ENCODE measurements at places on chromosomes 12 and 14.

DNA sequence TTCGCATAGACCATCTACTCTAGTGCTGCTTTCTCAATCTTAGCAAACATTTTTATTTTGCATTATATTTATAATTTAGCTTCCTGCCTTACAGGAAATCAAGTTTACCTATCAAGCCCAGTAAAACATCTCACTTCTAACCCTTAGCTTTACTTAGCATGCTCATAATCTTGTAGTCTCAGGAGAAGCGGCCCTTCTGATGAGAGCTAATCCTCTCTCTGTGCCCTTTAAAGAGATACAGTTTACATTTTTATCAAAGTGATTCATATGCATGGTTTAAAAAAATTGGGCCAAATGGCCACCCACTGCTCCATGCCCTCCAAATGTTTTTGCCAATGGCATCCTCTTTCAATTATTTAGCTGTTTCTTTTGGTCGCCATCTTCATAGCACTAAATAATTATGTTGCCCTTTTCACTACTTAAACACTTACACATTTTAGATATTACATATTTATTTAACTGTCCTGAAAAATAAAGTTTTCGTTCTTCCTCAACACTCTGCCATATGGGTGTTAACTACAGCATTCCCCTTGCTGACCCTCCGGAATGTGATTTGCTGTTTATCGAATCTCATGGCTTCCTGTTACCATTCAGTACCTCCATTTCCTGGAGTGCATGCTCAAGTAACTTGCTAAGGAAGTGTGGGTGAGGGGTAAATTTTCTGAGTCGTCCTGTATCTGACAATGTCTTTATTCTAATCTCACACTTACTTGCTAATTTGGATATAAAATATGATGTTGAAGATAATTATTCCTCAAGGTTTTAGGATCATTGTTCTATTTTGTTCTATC lies 29.3 kb downstream of the YLPM1 start:
- no peak for DNase-seq

- DNase-seq, result no peak
Measured at GRCh38 chr12:13198241-13198640, 1.7 kb downstream of the EMP1 start.

- DNase-seq, result no peak
Measured at GRCh38 chr12:92421701-92422100, 276.1 kb upstream of the BTG1 start.

- peak; percentile 18 for DNase-seq
Measured at GRCh38 chr12:56565510-56566101, 44.0 kb downstream of the RBMS2 start.

DNA sequence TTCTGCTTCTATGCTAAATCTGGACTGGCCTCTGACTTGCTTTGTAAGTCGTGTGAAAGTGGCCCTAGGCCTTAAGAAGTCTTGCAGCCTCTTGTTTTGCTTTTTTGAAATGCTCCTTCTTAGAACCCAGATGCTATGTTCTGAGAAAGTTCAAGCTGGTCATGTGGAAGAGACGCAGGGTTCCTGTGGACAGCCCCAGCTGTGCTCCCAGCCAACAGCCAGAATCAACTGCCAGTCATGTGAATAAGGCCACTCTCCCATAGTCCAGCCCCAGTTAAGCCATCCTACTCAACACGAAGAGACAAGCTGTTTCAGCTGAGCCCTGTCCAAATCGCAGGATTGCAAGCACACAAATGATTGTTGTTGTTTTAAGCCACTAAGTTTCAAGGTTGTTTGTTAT lies 37.3 kb upstream of the TBPL2 start:
- no peak for DNase-seq

- DNase-seq, result no peak
Measured at GRCh38 chr14:21882226-21882625, 208.6 kb upstream of the OR4E1 start.

- no peak for DNase-seq
Measured at GRCh38 chr14:101620821-101621785, 59.8 kb downstream of the DIO3 start.

DNA sequence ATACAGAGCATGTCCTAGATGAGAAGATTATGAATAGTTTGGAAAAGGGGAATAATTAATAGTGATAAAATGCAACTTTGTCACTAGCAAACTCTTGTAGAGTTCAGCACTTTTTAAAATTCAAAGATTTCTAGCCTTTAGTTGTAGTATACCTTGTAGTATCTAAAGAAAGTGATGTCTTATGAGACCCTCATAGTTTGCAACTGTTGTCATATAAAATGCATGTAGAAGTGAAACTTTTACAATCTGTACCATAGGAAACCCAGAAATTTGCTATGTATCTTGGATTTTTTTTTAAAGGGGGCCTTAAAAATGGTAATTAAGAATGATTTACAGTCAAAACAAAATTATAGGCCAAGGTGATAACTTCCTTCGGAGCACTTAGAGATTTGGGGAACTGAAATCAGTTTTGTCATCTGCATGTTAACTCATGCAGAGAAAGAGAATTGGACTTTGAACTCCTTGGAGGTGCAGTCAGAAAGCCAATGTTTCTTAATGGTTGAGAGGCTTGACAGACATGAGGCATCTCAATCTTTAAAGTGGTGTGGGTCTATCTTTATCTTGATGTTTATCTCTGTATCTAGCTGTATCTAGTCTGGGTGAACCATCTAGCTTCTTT lies 1.3 kb downstream of the LRRK2 start:
- no peak for DNase-seq

GRCh38 chr14:94470311-94470710 lies 5.7 kb downstream of the SERPINA9 start:
- no peak for DNase-seq

DNA sequence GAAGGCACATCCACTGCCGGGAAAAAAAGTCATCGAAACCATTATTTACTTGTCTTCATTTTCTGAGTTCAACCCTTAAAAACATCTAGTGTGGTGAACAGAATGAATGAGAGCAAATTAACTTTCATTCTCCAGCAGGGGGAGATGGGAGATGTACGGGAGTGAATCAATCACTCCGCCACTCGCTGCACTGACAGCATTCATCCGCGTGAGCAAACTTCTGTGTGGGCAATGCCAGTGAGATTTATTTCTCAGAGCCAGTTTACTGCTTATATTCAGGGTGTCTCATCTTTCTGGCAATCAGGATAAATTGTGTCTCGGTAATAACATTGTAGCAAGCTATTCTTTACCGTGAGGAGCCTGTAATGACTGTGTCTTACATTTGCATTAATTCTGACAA lies 463.6 kb upstream of the MIS18BP1 start:
- DNase-seq, result no peak

GRCh38 chr14:68312884-68313610 lies 479.8 kb downstream of the ZFP36L1 start:
- no peak for DNase-seq

DNA sequence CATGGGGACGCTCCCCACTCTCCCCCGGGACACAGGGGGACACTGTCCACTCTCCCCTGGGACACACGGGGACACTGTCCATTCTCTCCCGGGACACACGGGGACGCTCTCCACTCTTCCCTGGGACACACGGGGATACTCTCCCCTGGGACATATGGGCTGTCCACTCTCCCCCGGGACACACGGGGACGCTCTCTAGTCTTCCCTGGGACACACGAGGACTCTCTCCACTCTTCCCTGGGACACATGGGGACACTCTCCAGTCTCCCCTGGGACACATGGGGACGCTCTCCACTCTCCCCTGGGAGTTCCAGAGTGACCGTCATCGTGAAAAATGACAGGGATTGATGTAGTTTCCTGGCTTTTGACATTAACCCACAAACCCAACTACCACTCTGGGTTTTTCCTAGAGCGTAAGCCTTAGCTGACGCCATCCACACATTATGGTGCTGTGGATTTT lies 3.0 kb upstream of the P2RX2 start:
- no peak for DNase-seq

DNA sequence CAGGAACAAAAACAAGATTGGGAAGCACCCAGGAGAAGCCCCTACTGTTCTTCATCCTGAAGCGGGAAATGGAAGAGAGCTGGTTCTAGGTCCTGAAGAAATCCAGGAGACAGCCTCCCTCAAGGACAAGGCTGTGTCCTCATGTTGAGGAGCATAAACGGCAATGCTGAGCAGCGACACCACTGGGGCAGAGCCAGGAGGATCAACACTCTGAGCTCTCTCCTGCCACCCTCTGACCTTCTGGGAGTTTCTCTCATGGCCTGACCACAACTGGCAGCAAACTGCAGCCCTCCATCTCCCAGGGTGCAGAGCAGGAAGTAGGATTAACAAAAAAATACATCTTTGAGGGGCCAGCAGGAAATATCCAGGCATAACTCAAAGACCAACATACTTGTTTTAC lies 1292.2 kb upstream of the TMEM132C start:
- DNase-seq, result no peak

DNA sequence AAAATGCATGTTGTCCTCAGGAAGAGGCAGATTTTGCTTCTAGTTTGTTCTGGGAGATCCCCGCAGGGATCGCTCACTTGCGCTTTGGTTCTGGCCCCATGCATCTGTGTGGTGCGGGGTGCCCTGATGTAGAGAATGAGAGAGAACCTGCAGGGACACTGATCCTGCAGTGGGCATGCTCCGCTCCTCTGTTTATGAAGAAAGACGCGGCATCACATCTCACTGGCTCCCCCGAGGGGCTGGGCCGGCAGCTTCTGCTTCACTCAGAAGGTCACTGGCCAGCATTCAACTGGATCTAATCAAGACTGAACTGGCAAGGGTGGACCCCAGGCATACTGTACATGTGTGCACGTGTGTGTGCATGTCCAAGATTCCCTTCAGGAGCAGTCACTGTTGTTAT lies 164.2 kb downstream of the CALM1 start:
- no peak for DNase-seq

DNA sequence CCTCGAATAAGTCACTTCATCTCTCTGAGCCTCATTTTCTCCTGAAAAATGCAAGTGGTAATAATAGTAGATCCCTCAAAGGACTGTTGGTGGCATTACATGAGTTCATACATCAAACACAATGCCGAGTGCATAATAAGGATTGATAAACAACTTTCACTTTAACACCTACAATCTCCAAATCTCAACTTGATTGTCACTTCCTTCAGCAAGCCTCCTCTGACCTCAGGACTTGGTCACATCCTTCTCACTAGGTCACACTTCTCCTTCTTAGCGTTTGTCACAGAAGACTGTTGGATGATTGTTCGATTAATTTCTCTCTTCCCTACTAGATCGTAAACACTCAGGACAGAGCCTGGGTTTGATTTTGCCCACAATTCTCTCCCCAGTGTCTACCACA lies 7.9 kb upstream of the PRKAB1 start:
- DNase-seq, result no peak

- no peak for DNase-seq
Measured at GRCh38 chr12:23504641-23505399, 444.6 kb downstream of the SOX5 start.

- DNase-seq, result no peak
Measured at GRCh38 chr14:35776823-35777222, 32.3 kb downstream of the RALGAPA1 start.

GRCh38 chr12:9002335-9002734 lies 13.0 kb downstream of the KLRG1 start:
- no peak for DNase-seq

DNA sequence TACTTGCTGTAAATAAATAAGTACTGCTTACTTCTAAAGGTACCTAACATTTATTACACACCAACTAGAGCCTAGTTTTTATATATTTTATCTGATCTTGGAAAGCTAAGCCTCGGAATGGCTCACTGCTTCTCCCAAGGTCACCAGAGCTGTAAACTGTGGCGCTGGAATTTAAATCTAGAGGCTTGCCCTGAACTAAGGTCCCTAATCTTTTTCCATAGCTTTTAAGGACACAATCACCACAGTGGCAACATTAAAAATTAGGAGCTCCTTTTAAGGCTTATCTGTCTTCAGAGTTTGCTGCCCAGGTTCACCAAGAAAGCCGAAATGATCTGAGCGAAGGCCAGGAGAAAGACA lies 670 bp downstream of the CCNB1IP1 start:
- DNase-seq, result no peak

- DNase-seq, result no peak
Measured at GRCh38 chr14:64875350-64875749, 4.4 kb downstream of the SPTB start.

GRCh38 chr12:64791036-64791435 lies 31.8 kb upstream of the GNS start:
- no peak for DNase-seq

- peak; percentile 24 for DNase-seq
Measured at GRCh38 chr12:103841690-103842584, 903 bp upstream of the NT5DC3 start.

DNA sequence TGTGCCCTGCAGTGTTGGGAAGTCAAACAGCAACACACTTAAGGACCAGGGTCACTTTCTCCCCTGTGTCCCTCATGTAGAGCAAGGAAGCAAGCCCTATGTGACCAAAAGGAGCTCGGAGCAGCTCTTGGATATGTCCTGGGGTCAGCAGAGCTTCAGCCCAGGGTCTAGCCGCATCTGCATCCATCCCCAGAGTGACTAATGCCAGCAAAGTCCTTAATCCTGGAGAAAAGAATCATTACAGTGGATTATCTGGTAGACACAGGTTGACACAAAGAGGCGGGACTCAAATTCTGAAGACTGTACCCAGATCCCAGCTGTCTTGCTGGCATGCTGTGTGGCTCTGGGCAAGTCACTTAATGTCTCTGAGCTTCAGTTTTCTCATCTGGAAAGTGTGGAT lies 239.1 kb upstream of the PWP1 start:
- DNase-seq, result no peak

- DNase-seq, result peak; percentile 1
Measured at GRCh38 chr14:37197421-37198272, at the start of gene MIPOL1. TSS of gene MIPOL1 (plus strand) at chr14:37197937. CDS start at chr14:37247889, 49,952 bp downstream.

DNA sequence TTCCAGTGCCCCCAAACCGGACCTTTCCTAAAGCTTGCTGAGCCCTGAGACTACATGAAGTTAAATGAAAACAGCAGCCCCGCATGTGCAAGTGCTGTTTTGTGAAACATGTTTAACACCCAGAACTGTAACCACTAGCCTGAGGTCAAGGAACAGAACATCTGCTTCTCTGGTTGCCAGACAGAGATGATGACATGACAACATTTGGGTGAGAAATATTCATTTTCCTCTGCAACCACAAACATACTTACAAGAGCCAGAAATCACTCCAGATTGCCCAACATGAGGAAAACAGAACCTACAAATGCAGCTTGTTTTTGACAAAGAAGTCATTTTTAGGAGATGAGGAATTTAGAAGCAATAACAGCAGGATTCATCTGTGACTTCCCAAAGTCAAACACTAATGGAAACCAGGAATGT lies 110.4 kb downstream of the BCAT1 start:
- no peak for DNase-seq

DNA sequence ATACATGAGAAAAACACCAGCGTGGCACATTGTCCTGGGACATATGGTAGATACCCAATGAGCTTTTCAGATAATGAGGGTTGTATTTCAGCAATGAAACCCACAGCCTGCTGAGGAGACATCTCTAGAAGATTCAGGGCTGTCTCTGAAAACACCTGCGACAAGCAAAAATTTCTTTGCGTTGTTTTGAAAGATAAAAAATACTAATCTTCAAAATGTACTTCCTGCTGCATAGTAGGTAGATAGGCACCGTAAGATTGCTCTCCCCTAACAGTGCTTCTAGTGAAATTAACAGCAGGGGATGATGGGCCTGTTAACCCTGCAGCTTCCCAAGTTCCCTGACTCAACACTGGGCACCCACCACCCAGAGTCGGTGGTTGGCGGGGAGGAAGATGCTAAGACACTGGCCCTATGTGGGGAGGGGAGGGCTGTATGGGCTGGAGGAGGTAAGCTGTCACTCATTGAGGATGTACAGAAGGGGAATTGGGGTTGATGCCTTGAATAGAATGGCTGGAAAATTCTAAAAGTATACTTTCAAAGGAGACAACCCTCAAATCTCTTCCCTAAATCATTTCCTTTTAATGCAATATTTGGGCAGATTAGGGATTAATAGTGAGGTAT lies 20.0 kb downstream of the ZFP36L1 start:
- no peak for DNase-seq
